ENCODE measurements at places on chromosomes 3 and 15.

DNA sequence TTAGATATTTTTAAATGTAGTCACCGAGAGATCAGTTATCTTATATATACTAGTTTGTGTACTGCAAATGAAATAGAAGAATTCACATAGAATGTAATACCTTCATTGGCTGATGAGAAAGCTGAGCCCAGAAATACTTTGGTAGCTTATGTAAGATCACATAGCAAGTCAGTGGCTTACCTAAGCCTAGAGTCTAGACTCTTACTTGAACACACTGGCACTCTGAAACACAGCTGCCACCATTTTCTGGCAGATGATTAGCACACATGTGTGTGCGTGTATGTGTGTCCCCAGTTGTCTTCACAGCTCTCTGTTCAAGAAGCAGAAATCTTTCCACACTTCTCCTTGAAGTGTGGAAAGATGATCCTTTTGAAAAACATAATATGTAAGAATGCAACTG lies 124.3 kb downstream of the NEO1 start:
- DNase-seq, result no peak

GRCh38 chr3:27392950-27393679 lies 23.9 kb upstream of the NEK10 start:
- no peak for DNase-seq

GRCh38 chr3:55158345-55158744 lies 230.5 kb upstream of the LRTM1 start:
- no peak for DNase-seq

- DNase-seq, result no peak
Observed at GRCh38 chr3:95459706-95460105, 1354.7 kb upstream of the EPHA6 start.

GRCh38 chr3:32147509-32147908 lies 41.1 kb downstream of the GPD1L start:
- no peak for DNase-seq

- no peak for DNase-seq
Observed at GRCh38 chr3:67635806-67636205, 18.6 kb downstream of the SUCLG2 start.

DNA sequence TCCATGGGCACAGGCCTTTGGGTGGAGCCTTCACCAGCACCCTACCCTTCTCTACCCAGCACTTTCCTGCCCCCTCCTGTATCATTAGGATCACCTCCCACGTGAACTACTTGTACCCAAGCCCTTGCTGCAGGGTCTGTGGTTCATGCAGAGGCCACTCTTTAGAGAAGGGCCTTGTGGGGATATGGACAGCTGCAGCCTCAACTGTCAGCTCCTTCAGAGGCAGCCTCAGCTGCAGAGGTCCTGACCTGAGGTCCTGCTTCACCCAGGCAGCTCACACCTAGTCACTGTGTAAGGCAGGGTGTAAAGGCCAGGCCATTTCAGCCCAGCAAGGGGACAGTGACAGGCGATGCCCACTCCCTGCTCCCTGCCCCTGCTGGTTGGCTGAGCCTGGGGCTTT lies 448.6 kb upstream of the PROK2 start:
- DNase-seq, result no peak

GRCh38 chr3:42655980-42656679 lies 2.6 kb downstream of the ZBTB47 start:
- DNase-seq, result no peak

- no peak for DNase-seq
Observed at GRCh38 chr3:26962492-26963360, 340.2 kb downstream of the LRRC3B start.

GRCh38 chr3:136882571-136882970 lies 20.6 kb downstream of the NCK1 start:
- no peak for DNase-seq

DNA sequence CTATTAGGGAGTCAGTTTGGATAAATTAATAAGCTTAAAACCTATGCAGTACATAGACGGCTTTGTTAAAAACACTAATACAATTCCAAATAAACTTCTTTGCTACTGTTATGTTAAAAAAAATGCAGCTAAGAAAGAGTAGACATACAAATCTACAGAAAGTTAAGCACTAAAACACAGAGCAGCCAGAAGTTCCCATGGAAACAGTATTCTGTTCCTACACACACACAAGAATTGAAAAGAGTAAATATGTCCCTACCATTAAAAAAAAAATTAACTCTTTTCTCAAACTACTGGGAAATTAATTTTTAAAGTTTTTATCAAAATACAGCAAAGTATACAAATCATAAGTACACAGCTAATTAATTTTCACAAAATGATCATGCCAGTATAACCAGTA lies 71.6 kb downstream of the CLASP2 start:
- no peak for DNase-seq

Data from NCI-H2081 treated with DMSO at 0.1 percent for 48 hours (cell line).